Hepatocyte (in vitro differentiated cells): ENCODE measurements at places on chromosomes 2 and 18. TPM values are rescaled to one million over a fixed set of nuclear protein-coding genes. Genes with fewer than 3 reads are reported as not detected.

DNA sequence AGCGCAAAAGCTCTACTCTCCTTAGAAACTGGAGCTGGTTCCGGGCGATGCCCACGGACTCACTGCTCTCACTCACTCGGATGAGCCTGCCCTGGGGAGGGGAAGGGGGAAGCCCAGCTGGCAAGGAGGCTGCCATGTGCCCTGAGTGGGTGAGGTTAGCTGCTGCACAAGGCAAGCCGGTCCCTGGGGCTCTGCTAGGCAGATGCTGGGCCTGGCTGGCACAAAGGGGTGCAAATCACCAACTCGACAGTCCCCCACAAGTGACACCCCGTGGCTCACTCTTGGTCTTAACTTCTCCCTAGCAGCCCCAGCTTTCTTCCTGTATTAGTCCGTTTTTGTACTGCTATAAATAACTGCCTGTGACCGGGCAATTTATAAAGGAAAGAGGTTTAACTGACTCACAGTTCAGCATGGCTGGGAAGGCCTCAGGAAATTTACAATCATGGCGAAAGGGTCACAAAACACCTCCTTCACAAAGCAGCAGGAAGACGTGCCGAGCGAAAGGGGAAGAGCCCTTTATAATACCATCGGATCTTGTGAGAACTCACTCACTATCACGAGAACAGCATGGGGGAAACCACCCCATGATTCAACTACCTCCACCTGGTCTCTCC is 33.2 kb downstream of the ADCY3 start:
- DNase-seq, result no peak

DNA sequence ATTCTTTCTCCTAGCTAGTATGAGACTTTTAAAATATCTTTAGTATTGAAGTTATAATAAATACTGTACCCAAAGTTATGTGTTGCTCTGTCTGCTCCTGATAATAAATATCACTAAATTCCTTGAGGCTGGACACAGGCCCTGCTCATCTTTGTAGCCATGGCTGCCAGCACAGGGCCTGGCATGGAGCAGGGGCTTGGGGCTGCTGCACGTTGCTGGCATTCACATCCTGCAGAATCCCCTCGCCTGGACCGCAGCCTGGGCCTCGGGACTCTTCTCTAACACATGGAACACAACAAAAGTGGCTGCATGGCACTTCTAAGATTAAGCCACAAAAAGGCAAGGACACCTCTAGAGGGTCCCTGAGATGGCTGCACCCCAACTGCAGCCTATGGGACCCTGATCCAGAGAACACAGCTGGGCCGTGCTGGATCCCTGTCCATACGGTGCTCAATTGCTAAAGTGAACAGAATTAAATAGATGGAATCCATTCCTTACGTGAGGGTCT is 477.5 kb upstream of the MYT1L start:
- no peak for DNase-seq

GRCh38 chr18:3015204-3015592 is 2.3 kb upstream of the LPIN2 start:
- peak; percentile 32 for DNase-seq

DNA sequence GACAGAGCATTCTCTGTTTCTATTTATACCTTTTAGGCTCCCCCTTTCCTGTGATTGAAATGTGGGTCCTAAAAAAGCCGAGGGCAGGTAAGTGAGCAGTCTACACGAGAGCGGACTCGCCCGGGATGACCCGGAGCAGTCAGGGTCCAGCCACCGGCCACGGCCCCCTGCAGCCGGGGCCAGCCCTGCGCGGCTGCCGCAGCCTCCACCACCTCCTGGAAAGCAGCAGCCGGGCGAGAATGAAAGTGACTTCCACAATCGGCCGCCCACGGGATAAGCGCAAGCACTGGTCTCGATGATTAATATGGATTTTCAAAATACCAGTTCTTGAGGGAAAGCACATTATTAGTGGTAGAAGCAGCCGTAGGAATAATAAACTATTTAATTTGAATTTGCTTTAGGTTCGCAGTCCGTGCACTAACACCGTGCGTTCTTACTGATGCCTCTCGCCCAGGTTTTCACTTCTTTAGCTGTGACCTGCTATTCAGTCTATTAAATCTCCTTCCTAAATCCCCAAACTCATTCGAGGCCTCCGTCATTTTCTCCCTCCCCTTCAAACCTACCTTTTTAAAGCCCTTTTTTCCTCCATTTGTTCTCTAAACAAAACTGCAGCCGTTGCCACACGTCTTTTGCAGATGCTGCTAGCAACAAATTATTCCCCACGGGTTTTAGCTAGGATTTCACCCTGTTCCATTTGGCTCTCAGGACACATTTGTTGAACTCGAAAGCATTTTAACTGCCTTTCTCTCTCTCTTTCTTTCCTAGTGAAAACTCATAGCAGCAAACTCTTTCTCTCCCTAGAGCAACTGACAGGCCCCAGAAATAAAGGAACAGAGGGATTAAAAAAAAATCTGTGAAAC is 1015.1 kb upstream of the PIK3C3 start:
- no peak for DNase-seq

- peak; percentile 49 for DNase-seq
Measured at GRCh38 chr2:210577263-210578071, 21.1 kb downstream of the CPS1 start.

- no peak for DNase-seq
Measured at GRCh38 chr2:196365923-196366322, 194.5 kb upstream of the STK17B start.

GAL3ST2 gene
- 0.20 and 0.53 TPM in 2 replicates for total RNA-seq

GRCh38 chr2:8288206-8288605 is 393.6 kb upstream of the ID2 start:
- no peak for DNase-seq

DNA sequence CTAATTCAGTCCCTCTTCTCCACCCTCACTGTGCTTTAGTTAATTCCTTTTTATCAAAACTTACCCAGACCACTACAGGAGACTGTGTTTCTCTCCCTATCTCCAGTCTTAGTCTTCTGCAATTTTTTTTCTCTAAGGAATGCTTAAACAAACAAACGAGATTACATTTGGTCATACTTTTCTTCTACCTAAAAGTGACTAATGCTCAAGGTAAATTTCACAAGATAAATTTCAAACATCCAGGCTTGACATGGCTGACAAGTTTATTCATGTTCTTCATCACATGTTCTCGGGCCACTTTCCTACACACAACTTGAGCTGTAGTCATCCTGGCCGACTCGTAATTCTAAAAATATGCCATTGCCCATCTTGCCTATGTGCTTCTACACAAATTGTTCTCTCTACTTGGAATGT is 23.2 kb upstream of the ACSL3 start:
- peak; percentile 65 for DNase-seq

CD28 gene
- not detected in 2 replicates for total RNA-seq

DNA sequence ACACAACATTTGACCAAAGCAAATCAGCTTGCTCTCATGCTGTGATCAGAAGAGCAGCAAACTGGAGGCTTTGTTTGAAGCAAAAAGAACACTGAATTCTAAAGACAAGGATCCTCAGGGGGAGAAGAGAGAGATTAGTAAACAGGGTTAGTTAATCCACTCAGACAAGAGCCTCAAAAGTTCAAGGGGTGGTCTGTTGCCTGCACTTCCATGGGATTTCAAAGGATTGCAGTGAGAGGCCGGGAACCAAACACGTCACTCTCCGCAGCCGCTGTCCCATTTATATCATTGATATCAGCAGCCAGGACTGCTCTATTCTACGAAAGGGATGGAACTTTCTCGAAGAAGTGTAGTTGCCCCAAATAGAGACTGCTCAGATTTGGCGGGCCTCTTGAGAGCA is 97.8 kb upstream of the SP3 start:
- no peak for DNase-seq

DNA sequence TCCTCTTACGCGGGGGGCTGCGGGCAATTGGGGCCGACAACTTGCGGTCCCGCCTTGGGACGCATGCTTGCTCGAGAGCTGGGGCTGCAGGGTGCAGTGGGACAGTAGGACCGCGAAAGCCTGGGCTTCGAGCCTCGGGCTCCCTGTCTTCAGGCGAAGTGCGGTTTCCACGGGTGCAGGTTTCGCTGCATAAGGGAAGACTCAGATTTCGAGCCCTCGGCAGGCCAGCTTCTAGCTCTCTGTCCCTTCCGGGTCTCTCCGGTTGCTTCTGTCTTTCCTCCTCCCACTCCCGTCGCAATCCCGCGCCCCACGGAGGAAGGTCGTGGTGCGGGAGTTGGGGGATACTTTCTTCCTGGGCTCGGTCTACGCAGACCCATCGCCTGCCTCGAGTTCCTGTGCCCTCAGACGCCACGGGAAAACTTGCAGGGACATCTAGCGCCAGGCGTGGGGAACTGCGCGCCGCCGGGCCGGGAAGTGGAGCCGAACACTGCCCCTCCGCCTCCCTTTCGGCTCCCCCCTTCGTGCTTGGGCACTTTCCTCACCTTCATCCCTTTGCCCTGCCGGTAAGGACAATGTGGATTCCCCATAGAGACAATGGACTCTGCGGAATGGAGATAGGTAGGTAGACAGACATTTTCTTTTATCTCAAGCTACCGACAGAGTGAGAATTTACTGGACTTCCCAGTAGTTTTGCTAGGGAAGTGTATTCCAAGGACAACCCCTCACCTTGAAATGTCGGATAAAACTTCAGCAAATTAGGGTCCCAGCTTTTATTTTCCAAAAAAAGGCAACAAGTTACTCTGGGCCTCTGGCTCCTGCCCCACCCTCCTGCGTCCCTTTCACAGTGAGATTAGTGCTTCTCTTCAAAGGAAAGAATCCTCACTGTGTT is 4.2 kb upstream of the HOXD13 start:
- DNase-seq, result peak; percentile 76

GRCh38 chr2:120226316-120226715 is 3.1 kb upstream of the TMEM185B start:
- no peak for DNase-seq

IMMT gene
- 60.1 and 63.2 TPM in 2 replicates for total RNA-seq

GRCh38 chr18:2856547-2857170 is 9.9 kb downstream of the EMILIN2 start:
- no peak for DNase-seq

- peak; percentile 24 for DNase-seq
Measured at GRCh38 chr2:217105733-217106649, 246.1 kb upstream of the TNP1 start.

RBM43 gene
- total RNA-seq, result 3.8 and 4.6 TPM in 2 replicates
